ENCODE measurements at places on chromosomes 12 and 14.

GRCh38 chr12:131104463-131105350, 151.0 kb downstream of the ADGRD1 start:
- H3K27me3 ChIP-seq: no peaks in the 10 kb centered on the region
- H3K4me3 ChIP-seq: peak overlapping the region; percentile 21
- no peaks in the 10 kb centered on the region for H3K36me3 ChIP-seq
- no peaks in the 10 kb centered on the region for H3K4me1 ChIP-seq
- no peak overlapping the region for H3K27ac ChIP-seq
- peak; percentile 74 for DNase-seq

- H3K4me1 ChIP-seq: no peaks in the 10 kb centered on the region
- peaks cover 20% of the 10 kb centered on the region for H3K27me3 ChIP-seq
- H3K36me3 ChIP-seq: no peaks in the 10 kb centered on the region
Observed at GRCh38 chr14:51210594-51210993, 29.5 kb upstream of the TMX1 start.

DNA sequence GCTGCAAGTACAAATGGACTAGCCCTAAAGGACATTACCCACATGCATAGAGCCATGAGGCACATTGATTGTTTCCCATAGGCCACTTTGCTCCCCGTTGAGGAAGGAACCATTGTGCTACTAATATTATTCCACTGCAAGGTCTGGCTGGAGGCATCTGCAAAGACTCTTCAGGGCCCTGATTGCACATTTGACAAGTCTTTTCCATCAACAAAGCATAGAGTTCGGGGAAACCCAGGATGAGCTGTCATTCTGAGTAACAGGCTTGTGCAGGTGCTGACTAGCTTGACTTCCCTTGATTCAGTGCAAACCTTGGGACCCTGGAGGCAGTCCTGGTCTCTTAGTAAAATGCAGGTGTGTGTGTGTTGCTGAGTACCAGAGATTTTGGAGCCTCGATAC, 73.8 kb downstream of the SUSD6 start:
- no peak overlapping the region for H3K4me3 ChIP-seq
- H3K4me1 ChIP-seq: peaks cover 71% of the 10 kb centered on the region
- no peak for DNase-seq
- H3K27me3 ChIP-seq: no peaks in the 10 kb centered on the region
- peak overlapping the region; percentile 15 for H3K27ac ChIP-seq

GRCh38 chr14:51534610-51535011, 117.1 kb upstream of the FRMD6 start:
- no peak overlapping the region for H3K27ac ChIP-seq
- H3K27me3 ChIP-seq: peaks cover 10% of the 10 kb centered on the region
- H3K4me3 ChIP-seq: no peak overlapping the region
- no peak for DNase-seq

- H3K4me3 ChIP-seq: no peak overlapping the region
- no peaks in the 10 kb centered on the region for H3K36me3 ChIP-seq
- H3K27me3 ChIP-seq: no peaks in the 10 kb centered on the region
- peak overlapping the region; percentile 83 for H3K27ac ChIP-seq
Observed at GRCh38 chr12:68114606-68115005, 44.9 kb downstream of the IFNG start.

DNA sequence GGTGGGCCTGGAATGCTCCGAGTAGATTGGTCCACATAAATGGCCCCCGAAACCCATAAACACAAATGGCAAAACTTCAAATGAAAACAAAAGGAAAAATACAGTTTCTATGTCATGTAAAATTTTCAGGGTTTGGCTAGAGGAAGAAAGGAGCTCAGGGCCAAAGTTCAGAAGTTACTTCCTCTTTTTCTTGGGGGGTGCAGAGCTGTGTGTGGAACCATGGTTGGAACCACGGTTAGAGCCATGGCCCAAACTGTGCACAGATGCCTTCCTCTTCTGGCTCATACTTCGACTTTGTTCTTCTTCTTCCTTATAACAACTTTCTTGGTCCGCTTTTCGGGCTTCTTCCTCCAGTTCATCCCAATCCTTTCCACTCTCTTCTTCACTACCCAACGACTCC, 51.7 kb downstream of the MGST1 start:
- H3K4me1 ChIP-seq: no peaks in the 10 kb centered on the region
- no peak overlapping the region for H3K4me3 ChIP-seq

DNA sequence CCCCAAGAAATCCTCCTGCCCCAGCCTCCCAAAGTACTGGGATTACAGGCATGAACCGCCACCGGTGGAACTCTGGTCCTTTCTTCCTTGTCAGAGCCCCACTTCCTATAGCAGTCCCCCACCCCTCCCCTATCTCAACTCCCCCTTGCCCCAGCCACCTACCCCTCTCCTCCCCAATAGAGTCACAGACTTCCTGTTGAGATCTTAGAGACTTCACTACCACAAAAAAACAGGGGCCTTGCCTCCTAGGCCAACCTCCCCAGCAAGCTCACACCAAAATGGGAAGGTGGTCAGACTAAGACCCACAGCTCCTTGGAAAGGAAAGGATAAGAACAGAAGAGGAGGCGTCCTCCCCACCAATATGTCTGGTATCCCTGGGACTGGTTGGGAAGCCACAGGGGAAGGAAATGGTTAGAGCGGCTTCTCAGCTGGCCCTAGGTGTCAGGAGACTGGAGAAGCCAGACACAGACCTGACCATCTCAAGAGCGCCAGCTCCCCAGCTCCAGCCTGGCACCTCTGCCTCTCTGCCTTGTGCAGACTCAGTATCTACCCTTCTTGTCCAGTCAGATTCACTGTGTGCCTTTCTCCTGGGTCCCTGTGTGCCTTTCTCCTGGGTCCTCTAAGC, 8.5 kb downstream of the ITGB7 start:
- peaks cover 66% of the 10 kb centered on the region for H3K36me3 ChIP-seq
- H3K4me1 ChIP-seq: peaks cover 37% of the 10 kb centered on the region
- H3K27me3 ChIP-seq: no peaks in the 10 kb centered on the region
- no peak for DNase-seq

DNA sequence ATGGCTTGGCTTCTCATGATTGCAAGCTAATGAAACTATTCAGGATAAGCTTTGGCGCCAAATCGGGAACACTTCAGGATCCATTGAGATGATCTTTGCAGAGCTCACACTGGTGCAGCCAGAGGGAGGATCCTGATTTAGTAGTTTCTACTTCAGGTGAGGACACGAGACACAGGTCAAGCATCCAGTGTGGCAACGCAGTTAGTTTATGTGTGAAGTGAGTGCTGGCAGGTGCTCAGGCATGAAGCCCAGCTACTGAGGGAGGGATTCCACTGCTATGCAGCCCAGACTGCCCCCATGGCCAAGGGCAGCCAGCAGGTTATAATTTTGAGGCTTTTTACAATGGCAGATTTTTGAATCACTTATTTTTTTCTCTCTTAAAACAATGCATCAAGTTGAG, 113.5 kb upstream of the PCED1B start:
- H3K4me3 ChIP-seq: no peak overlapping the region
- H3K36me3 ChIP-seq: no peaks in the 10 kb centered on the region
- no peaks in the 10 kb centered on the region for H3K4me1 ChIP-seq
- H3K27ac ChIP-seq: no peak overlapping the region

DNA sequence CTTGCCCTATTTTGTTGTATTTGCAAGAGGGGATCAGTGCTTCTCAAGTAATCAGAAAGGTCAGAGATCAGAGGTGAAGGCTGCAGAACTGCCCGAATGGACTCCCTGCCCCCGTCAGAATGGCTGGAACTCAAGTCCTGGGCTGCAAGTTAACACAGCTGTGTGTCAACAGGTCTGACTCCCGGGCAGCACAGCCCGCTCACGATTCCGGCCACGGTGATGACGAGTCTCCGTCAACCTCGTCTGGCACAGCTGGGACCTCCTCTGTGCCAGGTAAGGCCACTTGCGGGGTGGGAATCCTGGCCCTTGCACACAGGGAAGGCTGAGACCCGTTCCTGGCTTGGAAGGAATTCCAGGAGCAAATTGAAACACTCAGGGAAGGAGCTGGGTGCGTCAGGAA, 13.4 kb downstream of the DCAF4 start:
- no peak overlapping the region for H3K27ac ChIP-seq
- DNase-seq: no peak
- H3K27me3 ChIP-seq: no peaks in the 10 kb centered on the region
- H3K36me3 ChIP-seq: peaks cover 47% of the 10 kb centered on the region

DNA sequence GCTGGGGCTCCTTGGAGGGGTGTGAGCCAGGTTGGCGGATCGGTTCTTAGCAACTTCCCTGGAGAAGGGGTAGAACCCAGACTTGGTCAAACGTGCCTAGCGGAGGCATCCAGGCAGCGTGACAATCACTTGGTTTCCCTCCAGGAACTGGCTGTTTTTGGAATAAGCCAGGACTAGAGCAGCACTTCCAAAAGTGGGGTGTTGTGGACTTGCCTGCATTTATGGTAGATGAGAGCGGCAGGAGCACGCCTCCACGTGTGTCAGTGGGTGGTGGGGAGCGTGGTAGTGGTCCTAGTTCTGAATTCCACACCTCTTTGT, 2.8 kb downstream of the PRMT8 start:
- no peak overlapping the region for H3K27ac ChIP-seq
- no peak overlapping the region for H3K4me3 ChIP-seq
- H3K4me1 ChIP-seq: peaks cover 3% of the 10 kb centered on the region
- peaks cover 67% of the 10 kb centered on the region for H3K27me3 ChIP-seq
- H3K36me3 ChIP-seq: no peaks in the 10 kb centered on the region

- peaks cover 5% of the 10 kb centered on the region for H3K4me1 ChIP-seq
- no peak overlapping the region for H3K4me3 ChIP-seq
- no peak for DNase-seq
- no peak overlapping the region for H3K27ac ChIP-seq
Observed at GRCh38 chr14:66074537-66074936, 411.6 kb upstream of the CCDC196 start.

DNA sequence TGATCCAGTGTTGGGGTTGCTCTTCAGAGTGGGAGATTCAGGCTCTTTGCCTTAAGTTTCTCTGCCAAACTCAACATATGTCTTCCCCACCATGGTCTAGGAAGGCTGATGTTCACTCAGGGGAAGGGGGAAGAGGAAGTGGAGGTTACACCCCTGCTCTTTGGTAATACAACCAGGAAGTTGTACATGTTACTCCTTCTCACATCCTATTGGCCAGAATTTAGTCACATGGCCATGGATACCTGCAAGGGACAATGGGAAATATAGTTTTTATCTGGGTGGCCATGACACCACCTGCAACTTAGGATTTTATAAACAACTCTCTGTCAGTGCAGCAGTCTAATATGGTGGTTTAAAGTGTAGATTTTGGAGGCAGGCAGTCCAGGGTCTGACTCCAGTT, 150.9 kb downstream of the TBX5 start:
- no peak overlapping the region for H3K27ac ChIP-seq
- H3K4me3 ChIP-seq: no peak overlapping the region
- no peaks in the 10 kb centered on the region for H3K36me3 ChIP-seq
- DNase-seq: no peak

DNA sequence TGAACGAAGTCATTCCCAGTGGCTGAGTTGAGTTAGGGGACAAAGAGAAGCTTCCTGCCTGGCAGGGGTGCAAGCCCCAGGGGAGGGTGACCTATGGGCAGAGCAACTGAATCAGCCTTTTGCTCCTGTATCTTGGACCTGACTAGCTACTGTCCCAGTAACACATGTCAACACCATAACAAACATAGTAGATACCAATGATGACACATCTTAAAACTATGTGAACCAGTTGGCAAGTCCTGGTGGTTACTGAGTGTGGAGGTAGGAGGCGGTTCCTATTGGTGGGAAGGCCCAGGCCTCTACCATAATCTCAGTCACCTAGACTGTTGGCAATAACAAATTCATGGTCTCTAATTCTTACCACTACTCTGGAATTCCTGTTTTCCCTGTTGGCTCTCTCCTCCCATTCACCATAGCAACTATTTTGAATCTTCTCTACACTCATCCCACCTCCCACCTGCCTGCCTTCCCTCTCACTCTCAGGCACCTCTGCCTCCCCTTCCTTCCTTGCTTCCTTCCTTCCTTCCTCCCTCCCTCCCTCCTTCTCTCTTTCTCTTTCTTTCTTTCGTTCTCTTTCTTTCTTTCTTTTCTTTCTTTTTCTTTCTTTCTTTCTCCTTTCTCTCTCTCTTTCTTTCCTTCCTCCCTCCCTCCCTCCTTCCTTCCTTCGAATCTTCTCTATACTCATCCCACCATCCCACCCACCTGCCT, 8.1 kb upstream of the P2RX7 start:
- H3K4me3 ChIP-seq: no peak overlapping the region
- H3K4me1 ChIP-seq: peaks cover 40% of the 10 kb centered on the region
- peaks cover 7% of the 10 kb centered on the region for H3K36me3 ChIP-seq
- no peak for DNase-seq
- no peaks in the 10 kb centered on the region for H3K27me3 ChIP-seq
- H3K27ac ChIP-seq: peak overlapping the region; percentile 66

DNA sequence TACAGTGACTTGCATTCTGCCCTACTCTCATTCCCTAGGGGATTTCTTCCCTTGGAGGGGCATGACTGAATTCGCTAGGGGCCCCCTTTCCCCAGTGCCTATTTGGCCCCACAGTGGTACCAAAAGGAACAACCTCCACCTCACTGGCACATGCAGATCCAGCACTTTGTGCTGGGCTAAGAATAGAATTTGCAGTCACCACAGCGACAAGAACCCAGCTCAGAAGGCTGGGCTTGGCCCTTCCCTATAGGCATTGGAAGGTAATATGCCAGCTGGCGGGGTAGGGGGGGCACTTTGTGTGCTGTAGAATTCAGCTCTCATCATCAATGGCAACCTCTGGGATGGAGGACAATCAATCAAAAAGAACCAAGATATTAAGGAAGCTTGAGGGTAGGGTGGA, 13.9 kb downstream of the BAZ2A start:
- no peak overlapping the region for H3K4me3 ChIP-seq
- DNase-seq: no peak
- H3K36me3 ChIP-seq: peaks cover 96% of the 10 kb centered on the region
- H3K4me1 ChIP-seq: peaks cover 14% of the 10 kb centered on the region
- H3K27ac ChIP-seq: peak overlapping the region; percentile 38
- H3K27me3 ChIP-seq: no peaks in the 10 kb centered on the region

DNA sequence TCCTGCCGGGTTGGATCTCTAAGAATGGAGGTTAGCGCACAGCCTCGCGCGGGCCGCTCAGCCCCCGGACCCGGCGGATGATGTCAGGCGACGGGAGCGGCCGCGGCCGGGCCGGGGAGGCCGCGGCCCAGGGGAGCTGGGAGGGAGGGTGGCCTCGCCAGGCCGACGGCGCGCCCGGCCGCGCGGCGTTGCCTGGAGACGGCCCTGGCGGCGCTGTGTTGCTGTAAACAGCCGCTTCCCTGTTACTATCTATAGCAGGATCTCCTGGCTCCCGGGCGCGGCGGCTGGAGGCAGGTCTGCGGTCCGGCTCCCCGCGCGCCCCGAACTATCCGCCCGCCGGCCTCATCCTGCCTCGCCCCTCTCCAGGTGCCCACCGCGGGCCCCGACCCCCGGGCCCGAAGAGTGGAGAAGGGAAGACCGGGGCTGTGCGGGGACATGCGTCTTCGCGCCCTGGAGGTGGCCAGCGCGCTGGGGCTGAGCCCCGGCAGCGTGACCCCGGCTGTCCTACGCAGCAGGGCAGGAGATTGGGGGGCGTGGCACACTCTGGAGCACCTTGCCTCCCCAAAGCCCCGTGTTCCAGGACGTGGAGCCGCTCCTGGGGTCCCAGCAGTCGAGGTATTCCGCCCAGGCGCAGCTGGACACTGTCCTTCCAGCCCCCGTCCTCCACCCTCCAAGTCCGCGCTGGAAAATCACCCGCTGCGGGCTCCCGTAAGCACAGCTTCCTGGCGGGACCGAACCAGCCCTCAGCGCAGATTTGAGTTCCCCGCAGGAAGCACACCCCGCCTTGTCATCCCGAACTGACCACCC, 1.4 kb upstream of the FOS start:
- H3K27me3 ChIP-seq: peaks cover 46% of the 10 kb centered on the region
- peaks cover 78% of the 10 kb centered on the region for H3K36me3 ChIP-seq
- H3K4me1 ChIP-seq: peaks cover 48% of the 10 kb centered on the region
- peak overlapping the region; percentile 99 for H3K27ac ChIP-seq

GRCh38 chr12:47882781-47883546, 21.8 kb downstream of the VDR start:
- no peaks in the 10 kb centered on the region for H3K27me3 ChIP-seq
- peak overlapping the region; percentile 88 for H3K27ac ChIP-seq
- no peak for DNase-seq
- peak overlapping the region; percentile 51 for H3K4me3 ChIP-seq
- no peaks in the 10 kb centered on the region for H3K36me3 ChIP-seq

Data from effector memory CD8-positive, alpha-beta T cell (primary cell).